Cardiac muscle cell (in vitro differentiated cells and primary cell): ENCODE measurements at places on chromosomes 3 and 15.

- DNase-seq, result peak; percentile 69
These were observed 98.6 kb downstream of the ARNT2 start for GRCh38 chr15:80502782-80503181.

DNA sequence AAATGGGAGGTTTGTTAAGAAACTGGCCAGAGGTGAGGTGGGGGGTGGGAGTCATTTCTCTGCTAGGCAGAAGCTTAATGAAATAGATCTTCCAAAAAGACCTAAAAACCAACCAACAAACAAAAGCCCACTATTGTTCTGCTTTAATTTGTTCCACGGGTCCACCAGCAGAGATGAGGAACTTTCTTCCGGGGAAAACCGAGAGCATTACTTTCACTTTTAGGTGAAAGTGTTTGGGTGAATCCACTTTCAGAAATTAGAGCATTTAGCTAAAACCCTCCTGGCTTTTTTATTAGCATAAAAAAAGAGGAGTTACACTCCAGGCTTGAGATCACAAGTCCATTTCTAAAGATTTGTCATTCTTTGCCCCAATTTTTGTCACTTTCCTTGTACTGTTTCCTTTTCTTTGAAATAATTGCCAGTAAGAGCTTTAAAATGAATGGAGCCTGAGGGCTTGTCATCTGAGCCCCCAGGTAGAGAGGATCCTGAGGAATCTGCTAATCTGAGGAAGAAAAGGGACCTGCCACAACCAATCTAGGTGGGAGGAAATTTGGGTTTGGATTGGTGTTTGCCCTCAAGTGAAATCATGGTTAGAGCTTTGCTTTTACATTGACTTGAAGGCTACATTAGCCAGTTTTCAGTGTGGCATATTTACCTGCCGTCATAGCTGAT lies 667.6 kb downstream of the NAALADL2 start:
- DNase-seq, result peak; percentile 20

GRCh38 chr3:155519078-155519477 lies 225.6 kb upstream of the STRIT1 start:
- no peak for DNase-seq

DNA sequence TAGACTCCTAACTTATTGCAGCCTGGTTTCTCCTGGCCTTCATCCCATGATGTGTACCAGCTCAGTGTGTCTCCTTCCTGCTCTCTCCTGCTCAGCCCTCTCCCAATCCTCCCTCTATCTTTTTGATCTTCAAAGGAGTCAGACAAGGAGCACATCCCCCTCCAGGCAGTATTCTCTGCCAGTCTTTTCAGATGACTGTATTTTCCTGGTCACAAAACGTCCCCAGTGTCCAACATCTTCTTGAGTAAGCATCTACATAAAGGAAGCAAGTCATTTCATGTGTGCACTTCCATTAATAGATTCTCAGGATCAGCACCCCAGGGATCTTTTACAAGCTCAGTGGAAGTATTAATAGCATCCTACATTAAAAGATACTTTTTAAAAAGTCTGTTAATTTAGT lies 148.9 kb upstream of the THBS1 start:
- no peak for DNase-seq

DNA sequence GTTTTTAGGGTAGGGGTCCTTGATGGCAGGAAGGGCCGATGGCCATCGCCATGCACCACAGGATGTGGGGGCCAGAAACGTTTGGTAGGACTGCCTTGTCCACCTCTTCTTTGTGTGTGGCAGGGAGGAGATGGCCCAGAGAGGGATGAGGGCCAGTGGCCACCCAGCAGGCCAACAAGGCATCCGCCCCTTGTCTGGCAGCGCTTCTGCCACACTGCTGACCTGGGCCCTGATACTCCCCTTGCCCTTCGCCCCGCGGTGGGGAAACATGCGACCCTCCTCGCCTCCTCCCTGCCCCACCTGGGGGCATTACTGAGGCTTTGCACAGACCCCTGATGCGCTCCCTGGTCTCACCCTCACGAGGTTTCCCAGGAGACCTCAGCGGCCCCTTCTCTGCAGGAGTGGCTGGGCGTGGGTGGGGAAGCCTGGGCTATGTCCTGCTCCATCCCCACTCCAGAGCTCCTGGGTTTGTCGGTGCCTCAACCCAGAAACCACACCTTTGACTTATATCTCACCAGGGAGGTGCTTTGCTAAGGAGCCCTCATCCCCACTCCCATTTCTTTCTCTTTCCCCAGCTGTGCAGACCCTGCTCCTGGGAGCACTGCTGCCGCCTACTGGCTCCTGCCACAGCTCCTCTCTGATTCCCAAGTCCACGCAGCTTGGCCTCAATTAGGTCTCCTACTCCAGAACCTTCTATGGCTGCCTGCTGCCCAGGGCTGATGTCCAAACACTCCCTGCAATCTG lies 38.7 kb downstream of the FEM1B start:
- peak; percentile 44 for DNase-seq

DNA sequence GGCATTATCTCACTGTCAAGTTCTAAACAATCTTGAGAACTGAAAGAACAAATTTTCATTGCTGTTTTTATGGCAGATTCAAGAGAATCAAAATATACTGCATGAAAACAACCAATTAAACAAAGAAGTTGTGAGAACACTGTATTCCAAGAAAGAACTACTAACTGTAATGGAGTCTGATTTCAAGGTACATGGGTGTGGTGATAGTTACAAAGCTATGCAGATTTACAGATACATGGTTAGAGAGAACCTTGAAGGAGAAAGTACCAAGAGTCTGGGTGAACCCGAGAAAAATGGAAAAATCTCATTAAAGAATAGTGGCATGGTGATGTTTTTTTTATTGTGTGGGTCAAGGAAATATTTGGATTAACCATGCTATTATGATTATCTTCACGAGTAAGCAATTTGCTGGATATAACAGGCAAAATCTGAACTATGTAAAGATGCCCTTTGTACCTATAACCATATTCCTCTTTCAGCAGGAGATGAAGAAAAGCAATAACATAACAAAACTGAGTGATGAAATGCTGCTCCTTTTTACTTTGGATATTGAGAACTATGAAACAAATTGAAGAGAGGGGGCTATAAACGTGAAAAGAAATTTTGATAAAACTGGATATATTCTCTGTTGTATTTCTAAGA lies 100.4 kb downstream of the PLSCR2 start:
- no peak for DNase-seq

GRCh38 chr3:36635731-36636130 lies 128.6 kb downstream of the DCLK3 start:
- DNase-seq, result no peak

DNA sequence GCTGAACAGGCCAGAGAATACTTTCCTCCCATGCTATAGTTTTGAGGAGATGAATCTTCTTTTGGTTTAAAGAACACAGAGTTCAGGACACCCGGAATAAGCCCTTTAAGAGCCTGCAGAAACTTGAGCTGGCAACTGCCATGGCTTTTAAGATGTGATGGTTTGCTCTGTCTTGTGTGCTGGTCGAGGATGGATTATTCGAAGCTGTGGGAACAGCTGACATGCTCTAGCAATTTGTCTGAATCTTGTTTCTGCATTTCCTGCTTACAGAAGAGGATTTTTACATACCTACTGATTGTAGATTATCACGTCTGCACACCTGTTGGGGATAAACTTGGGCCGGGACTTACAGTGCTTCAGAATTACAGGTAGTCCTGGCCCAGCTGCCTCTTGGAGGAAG lies 396.9 kb downstream of the LRTM1 start:
- DNase-seq, result no peak

DNA sequence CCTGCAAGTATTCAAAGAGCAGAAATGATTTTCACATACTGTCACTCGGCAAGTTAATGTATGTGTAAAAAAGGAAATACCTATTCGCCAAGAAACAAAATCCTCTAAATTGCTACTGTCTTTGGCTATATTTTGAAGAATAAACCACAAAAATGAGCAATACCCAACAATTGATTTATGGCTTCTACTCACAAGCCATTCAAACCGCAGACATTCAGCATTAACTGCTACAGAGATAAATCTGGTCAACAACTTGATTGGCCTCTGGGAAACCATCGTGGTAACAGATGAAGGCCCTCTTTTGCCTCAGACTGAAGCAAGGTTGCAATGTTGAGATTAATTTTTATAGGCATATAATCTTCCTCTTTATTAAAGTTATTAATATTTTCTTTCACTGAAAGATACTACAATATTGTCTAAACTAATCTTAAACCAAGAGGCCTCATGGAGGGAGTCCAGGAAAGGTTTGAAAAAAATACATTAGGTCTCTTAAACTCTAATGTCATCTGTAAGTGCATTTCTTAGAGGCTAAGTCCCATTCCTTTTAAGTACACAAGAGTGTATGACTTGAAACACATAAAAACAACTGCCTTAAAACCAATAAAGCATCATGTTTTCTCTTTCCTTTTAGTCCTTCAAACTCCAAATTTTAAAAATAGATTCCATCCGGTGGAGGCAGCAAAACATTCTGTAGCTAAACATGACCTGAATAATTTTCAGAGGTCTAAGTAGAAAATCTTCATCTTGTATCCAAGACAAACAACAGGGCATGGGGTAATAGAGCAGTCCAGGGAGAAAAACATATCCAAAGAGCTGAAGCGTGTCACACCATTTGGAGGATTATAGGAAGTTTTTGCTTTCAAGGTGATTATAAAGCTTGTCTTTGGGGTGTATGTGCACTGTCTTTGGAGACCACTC lies 162.4 kb upstream of the TGFBR2 start:
- no peak for DNase-seq

DNA sequence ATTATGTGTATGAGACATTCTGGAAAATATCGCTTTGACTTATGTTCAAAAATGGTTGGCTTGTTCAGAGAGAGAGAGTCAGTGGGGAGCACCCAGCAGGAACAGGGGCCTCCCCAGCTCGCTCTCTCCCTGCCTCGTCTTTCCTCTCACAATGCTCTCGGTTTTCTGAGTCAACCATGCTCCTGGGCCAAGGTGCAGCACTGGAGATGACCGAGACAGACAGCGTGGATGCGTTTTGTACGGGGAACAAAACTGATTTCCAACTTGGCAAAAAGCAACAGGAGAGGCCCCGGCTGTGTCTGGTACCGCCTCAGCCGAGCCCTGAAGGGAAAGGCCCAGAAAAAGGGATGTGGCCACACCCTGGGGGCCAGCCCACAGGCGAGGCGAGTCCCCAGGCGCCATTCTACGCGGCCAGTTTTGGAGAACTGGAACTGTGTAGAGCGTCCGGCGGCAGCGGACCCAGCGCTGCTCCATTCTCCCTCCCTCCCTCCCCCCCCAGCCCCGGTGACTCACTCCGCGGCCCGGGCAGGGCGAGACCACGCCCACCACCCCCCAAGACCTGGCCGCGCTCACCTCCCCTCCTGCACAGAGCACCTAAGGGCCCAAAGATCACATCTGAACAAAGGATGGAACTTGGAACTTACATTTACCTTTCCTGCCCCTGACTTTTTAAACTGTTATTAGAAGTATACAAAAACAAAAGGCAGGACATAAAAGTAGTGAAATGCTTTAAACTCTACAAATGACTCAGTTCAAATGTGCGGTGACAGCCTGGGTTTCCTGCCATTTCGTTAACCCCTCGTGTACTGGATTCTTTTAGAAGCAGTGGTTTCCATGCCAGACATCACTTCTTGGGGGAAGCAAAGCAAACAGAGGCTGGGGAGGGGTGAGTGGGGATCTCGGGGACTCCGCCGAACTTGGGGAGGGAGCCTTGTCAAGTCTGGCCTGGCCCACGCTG lies 12.7 kb downstream of the ATP10A start:
- DNase-seq, result peak; percentile 51
